ENCODE measurements at places on chromosomes 5 and 9. TPM values are rescaled to one million over a fixed set of nuclear protein-coding genes. Genes with fewer than 3 reads are reported as not detected.

DNA sequence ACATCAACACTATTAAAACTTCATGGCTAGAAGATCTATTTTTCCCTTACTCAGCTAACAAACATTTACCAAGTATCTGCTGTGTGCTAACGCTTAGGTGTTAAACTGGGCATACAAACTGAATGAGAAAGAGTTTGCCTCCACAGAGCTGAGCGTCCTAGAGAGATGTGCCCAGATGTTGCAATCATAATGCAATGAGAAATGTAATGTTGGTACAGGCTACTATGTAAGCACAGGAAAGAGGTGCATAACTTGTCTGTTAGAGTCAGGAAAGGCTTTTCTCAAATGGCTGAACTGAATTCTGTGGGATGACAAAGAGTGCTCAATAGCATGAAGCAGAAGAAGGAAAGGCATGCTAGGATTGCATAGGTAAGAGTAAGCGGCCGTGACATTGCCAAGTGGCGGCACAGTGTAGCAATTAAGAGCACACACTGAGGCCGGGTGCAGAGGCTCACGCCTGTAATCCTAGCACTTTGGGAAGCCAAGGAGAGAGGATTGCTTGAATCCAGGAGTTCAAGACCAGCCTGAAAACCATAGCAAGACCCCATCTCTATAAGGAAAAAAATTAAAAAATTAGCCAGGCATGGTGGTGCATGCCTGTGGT is 137.8 kb downstream of the MEF2C start:
- H3K36me3 ChIP-seq, result peaks cover 2% of the 10 kb centered on the region
- peak overlapping the region; percentile 28 for H3K27ac ChIP-seq
- peaks cover 4% of the 10 kb centered on the region for H3K4me1 ChIP-seq
- no peak for DNase-seq
- no peak overlapping the region for H3K4me3 ChIP-seq
- H3K27me3 ChIP-seq, result no peaks in the 10 kb centered on the region

- no peak overlapping the region for H3K4me3 ChIP-seq
- no peaks in the 10 kb centered on the region for H3K27me3 ChIP-seq
- no peak overlapping the region for H3K27ac ChIP-seq
- H3K36me3 ChIP-seq, result no peaks in the 10 kb centered on the region
Observed at GRCh38 chr5:110751902-110752762, 13.3 kb downstream of the SLC25A46 start.

GRCh38 chr9:109868207-109868606 is 88.2 kb downstream of the PALM2AKAP2 start:
- no peak for DNase-seq
- no peaks in the 10 kb centered on the region for H3K36me3 ChIP-seq

The SNAPC3 gene
- 29.5 TPM for total RNA-seq

The RNF224 gene
- total RNA-seq, result not detected

- no peak overlapping the region for H3K4me3 ChIP-seq
- no peak overlapping the region for H3K27ac ChIP-seq
- no peaks in the 10 kb centered on the region for H3K36me3 ChIP-seq
- H3K4me1 ChIP-seq, result peaks cover 1% of the 10 kb centered on the region
Observed at GRCh38 chr5:153515301-153515700, 24.8 kb downstream of the GRIA1 start.

The CTXN3 gene
- not detected for total RNA-seq

DNA sequence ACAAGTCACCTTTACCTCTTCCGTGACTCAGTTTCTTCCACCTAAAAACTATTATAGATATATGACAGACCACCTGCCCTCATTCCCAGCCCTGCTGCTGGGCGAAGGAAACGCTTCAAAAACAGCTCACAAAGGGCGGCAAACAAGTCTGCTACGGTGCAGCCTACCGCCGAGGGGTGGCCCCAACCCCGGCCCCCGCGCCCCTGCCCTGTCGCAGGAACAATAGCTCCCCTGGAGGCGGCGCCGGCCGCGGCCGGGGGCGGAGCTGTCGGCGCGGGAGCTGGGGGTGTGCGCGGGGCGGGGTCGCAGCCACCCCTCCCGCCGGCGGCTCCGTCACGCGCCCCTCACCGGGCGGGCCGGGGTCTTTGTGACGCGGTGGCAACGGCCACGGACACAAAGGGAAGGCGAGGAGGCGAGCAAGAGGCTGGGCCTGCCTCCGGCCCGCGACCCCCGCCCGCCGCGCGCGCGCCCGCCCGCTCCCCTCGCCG is at the start of gene TMEFF1:
Gene TMEFF1, plus strand, starts transcription at position 362 of the 488 bp plus-strand sequence. CDS start 396 bp downstream, outside the sequence.
- H3K4me1 ChIP-seq, result no peaks in the 10 kb centered on the region
- no peaks in the 10 kb centered on the region for H3K36me3 ChIP-seq
- peak within 1 kb of the TSS; percentile 72 for H3K4me3 ChIP-seq
- no peaks in the 10 kb centered on the region for H3K27me3 ChIP-seq

DNA sequence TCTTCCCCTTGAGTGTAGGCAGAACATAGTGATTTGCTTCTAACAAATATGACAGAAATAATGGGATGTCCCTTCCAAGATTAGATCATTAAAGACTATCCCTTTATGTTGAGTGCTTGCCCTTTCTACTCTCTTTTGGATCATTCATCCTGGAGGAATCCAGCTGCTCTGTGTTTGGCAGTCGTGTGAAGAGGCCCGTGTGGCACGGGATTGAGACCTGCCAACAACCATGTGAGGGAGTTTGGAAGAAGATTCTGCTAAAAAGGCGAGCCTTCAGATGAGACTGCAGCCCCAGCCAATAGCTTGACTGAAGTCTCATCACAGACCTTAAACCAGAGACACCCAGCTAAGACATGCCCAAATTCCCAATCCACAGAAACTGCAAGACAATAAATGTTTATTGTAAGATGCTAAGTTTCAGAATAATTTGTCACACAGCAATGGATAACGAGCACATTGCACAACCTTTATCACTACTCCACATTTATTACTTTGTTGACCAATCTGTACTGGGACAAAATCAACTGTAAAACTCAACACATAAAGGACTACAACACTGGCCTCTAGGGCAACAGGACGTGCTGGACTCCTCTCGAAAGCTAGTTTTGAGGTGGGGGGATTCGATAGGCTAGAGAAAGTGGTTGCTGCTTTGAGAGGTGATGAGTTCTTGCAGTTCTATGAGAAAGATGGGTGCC is 42.8 kb downstream of the ANGPTL2 start:
- H3K27me3 ChIP-seq, result no peaks in the 10 kb centered on the region
- DNase-seq, result no peak
- H3K4me1 ChIP-seq, result no peaks in the 10 kb centered on the region
- peaks cover 2% of the 10 kb centered on the region for H3K36me3 ChIP-seq
- no peak overlapping the region for H3K27ac ChIP-seq

- H3K36me3 ChIP-seq, result peaks cover 2% of the 10 kb centered on the region
- DNase-seq, result no peak
- H3K27me3 ChIP-seq, result no peaks in the 10 kb centered on the region
- no peak overlapping the region for H3K4me3 ChIP-seq
Observed at GRCh38 chr9:130128251-130128650, 44.0 kb upstream of the NCS1 start.

- peaks cover 6% of the 10 kb centered on the region for H3K36me3 ChIP-seq
- H3K27ac ChIP-seq, result peak overlapping the region; percentile 52
- H3K4me1 ChIP-seq, result no peaks in the 10 kb centered on the region
- H3K27me3 ChIP-seq, result no peaks in the 10 kb centered on the region
Observed at GRCh38 chr9:33043671-33044070, 18.6 kb downstream of the DNAJA1 start.

- H3K4me3 ChIP-seq, result no peak overlapping the region
- H3K36me3 ChIP-seq, result no peaks in the 10 kb centered on the region
- H3K27me3 ChIP-seq, result no peaks in the 10 kb centered on the region
- no peak overlapping the region for H3K27ac ChIP-seq
Observed at GRCh38 chr9:28539434-28540070, 966.3 kb upstream of the C9orf72 start.

- no peak for DNase-seq
- H3K36me3 ChIP-seq, result no peaks in the 10 kb centered on the region
- no peak overlapping the region for H3K27ac ChIP-seq
- no peaks in the 10 kb centered on the region for H3K27me3 ChIP-seq
- H3K4me3 ChIP-seq, result no peak overlapping the region
Observed at GRCh38 chr9:124220946-124221451, 36.8 kb upstream of the NEK6 start.

The GABBR2 gene
- 0.39 TPM for total RNA-seq

GRCh38 chr5:1479581-1480188 is 34.4 kb upstream of the SLC6A3 start:
- peak; percentile 87 for DNase-seq
- H3K27me3 ChIP-seq, result no peaks in the 10 kb centered on the region
- no peaks in the 10 kb centered on the region for H3K4me1 ChIP-seq

DNA sequence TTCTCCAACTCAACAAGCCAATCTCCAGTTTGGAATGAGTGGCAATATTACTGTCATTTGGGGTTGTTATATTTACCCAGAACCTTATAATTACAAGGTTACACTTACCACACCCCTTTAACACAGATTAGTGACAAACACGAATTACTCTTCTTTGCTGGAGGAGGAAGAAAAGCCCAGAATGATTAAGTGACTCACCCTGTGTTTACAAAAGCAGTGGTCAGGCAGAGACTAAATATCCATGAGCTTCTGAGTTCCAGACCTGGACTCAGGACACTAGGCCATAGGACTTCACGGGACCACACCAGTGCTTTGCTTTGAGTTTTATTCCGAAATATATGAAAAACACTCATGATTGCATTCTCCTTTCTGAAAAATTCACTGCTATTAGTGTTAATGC is 370.8 kb downstream of the TLE1 start:
- H3K27ac ChIP-seq, result no peak overlapping the region
- no peaks in the 10 kb centered on the region for H3K27me3 ChIP-seq
- H3K4me1 ChIP-seq, result no peaks in the 10 kb centered on the region
- H3K36me3 ChIP-seq, result no peaks in the 10 kb centered on the region
- DNase-seq, result no peak
- H3K4me3 ChIP-seq, result no peak overlapping the region

The SLC45A2 gene
- total RNA-seq, result 0.54 TPM

Data from aorta (tissue), 5 donors.